ENCODE measurements at places on chromosomes 11 and 22. TPM values are rescaled to one million over a fixed set of nuclear protein-coding genes. Genes with fewer than 3 reads are reported as not detected.

Gene SDHD
- total RNA-seq: 70.4 TPM

Gene TIMM10
- 181 TPM for total RNA-seq

Gene RCN1
- 183 TPM for total RNA-seq

Gene OR4A47
- total RNA-seq: not detected

Gene SMIM35
- total RNA-seq: not detected

Gene INS
- not detected for total RNA-seq

Gene FJX1
- total RNA-seq: 39.0 TPM

Gene CATSPERZ
- 2.7 TPM for total RNA-seq

Gene IL17REL
- total RNA-seq: not detected

Gene BTG4
- total RNA-seq: 0.09 TPM

All from A549 treated with DMSO at 1 μM for 4 hours (cell line).